ENCODE measurements at places on chromosomes 6 and 20.

DNA sequence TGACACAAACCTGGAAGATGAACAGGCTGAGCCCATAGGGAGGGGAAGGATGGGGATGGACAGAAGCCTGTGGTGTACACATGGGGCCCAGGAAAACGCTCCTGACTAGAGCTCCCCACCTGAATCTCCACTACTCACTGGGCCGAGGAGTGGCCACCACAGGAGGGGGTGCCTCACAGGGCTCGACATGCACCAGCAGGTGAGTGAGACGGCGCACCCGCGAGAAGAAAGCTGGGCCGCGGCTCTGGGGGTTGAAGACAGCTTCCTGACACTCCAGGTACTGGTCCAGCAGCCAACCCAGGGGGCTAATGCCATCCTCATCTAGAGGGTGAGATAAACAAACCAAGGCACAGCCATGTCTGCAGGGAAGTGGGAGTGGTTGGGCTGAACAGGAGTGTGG lies 10.3 kb downstream of the CUL7 start:
- no peak for DNase-seq

DNA sequence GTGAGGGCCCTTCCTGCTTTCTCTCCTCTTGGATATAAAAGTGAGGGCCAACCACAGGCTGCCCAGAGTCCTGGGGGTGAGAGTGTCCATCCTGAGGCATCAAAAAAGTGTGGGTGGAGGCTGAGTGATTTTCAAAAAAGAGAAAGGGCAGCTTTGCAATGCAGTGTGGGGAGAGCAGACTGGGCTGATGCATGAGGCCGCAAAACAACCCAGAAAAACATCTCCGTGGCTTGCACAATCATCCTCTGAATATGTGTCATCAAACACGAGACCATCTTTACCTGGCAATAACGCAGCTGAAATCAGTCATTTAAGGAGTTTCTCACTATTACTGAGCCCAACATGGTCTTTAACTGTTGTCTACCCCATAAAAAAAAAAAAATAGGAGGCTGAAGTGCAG lies 191.2 kb upstream of the SOX4 start:
- DNase-seq, result peak; percentile 6

GRCh38 chr6:53446151-53446550 lies 97.4 kb upstream of the ELOVL5 start:
- no peak for DNase-seq

GRCh38 chr6:111676383-111676782 lies 70.7 kb upstream of the TRAF3IP2 start:
- DNase-seq, result no peak

- no peak for DNase-seq
These were observed 295.9 kb upstream of the FERMT1 start for GRCh38 chr20:6418732-6419131.

GRCh38 chr20:19381947-19382346 lies 169.5 kb downstream of the SLC24A3 start:
- no peak for DNase-seq

- no peak for DNase-seq
These were observed 85.2 kb upstream of the ECI2 start for GRCh38 chr6:4220558-4220957.

DNA sequence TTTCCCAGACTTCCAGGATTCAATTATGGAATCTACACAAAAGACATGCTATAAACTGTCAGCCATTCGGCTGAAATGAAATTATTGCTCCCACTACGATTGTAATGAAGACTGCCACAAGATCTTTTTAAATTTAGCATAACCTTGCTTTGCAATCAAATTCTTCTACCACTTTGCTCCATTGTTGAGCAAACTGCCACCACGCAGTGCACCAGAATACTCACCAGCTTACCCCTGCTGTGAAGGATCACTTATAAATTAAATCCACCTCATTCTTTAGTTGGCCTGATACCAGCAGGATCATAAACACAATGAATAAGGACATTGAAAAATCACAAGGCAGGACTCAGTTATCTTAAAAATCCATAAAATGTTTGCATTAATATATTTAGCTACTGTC lies 151.8 kb upstream of the PRND start:
- DNase-seq, result no peak

DNA sequence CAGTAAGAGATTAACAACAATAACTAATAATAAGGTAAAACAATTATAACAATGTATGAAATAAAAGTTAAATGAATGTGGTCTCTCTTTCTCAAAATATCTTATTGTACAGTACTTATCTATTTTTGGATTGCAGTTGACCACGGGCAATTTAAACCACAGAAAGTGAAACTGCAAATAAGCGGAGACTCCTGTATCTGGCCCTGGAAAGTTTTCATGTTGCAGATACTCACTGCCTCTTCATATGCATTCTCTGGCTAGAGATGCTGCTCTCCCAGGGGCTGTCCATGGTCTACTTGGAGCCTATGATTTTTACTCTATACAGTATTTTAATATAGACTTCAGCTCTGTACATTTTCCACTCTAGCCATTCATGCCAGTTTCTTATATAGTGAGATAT lies 230.8 kb downstream of the FUT9 start:
- no peak for DNase-seq

DNA sequence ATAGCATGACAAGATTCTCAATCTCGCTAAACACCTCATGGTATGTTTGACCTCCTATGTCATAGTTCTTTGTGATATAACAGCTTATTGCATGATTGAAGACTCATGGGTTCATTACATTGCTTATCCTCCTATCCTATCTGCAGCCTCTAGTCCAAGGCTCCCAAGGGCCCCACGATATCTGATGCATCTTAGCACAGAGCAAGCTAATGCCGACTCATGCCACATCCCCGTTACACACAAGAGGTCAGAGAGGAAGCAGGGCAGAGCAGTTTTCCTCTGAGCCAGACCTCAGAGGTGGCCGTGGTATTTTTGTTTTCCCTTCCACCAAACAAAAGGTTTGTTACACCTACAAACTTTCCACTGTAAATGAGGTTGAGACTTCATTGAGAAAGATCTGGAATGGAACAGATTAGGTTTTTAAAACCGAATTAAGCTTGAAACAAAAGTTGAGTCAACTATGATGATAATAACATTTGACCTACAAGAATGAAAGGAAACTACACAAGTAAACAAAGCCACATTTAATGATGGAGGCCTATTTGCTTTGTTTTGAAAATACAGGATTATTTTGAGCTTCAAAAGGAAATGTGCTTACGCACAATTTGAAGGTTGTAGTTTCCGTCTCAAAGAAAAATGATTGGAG lies 133.9 kb upstream of the MYLIP start:
- no peak for DNase-seq

DNA sequence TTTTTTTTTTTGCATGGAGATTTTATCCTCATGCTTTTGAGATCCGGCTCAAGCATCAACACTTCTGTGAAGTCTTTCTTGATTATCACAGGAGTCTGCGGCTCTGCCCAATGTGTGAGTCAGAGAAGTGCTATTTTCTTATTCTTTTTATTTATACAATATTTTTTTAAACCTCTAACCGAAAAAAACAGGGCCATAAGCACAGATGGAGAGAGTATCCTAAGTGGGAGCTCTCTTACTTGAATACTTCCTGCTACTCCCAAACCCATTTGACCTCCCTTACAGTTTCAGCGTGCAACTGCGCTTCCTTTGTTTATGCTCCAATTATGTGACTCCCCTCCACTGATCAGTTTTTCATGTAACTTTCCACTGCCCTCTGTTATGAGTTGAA lies 8.7 kb upstream of the ATXN1 start:
- DNase-seq, result no peak

DNA sequence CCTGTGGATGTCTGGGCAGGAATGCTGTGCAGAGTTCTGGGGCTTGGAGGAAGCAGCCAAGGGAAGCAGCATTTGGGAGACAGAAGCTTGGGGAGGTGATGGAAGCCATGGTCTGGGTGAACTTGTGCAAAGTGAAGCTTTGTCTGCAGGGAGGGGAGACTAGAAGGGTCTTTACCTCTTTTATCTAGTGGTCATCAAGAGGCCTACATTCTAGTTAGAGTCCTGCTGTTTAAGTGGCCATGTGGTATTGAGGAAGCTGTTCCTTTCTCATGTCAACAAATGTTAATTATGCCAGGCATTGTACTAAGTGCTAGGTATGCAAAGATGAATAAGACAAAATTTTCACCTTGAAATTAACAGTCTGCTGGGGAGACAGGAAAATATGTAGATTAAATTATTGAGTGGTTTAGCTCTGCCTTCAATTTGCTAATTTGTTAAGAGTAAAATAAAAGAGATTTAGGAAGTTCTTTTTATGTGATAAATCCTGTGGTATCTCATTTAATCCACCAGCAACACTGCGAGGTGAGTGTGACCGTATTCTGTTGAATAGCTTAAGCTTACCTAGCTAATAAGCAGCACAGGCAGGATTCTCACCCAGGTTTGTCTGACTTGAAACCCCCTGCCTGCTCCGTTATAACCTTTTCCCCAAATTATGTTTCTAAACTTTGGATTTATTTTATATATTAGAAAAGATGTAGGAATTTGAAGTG lies 43.1 kb downstream of the ARID1B start:
- no peak for DNase-seq

- no peak for DNase-seq
These were observed 202.5 kb upstream of the ASCC3 start for GRCh38 chr6:101083533-101084175.

- no peak for DNase-seq
These were observed 31.8 kb downstream of the SNRNP48 start for GRCh38 chr6:7621761-7622160.

- no peak for DNase-seq
These were observed 612.3 kb downstream of the UTRN start for GRCh38 chr6:144897441-144897921.

- no peak for DNase-seq
These were observed 47.2 kb downstream of the MUC22 start for GRCh38 chr6:31057426-31058003.

DNA sequence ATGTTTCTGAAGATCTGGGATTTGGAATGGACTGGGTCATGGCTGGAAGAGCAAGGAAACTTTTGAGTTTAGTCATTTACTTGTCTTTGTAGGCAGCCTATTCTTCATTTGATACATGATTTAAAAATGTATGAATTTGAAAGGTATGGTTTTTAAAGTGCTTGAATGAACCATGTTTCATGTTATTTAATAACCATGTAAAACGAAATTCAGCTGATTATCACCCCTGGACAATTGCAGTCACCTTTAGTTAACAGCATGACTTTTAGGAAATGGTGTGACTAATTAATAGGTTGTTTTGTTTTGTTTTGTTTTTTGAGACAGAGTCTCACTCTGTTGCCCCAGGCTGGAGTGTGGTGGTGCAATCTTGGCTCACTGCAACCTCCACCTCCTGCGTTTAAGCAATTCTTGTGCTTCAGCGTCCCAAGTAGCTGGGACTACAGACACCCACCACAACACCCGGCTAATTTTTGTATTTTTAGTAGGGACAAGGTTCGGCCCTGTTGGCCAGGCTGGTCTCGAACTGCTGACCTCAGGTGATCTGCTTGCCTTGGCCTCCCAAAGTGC lies 2.1 kb downstream of the STX11 start:
- no peak for DNase-seq

- DNase-seq, result no peak
These were observed 187.5 kb upstream of the FKBP1C start for GRCh38 chr6:63023726-63024125.

GRCh38 chr6:1015825-1016224 lies 296.1 kb upstream of the FOXQ1 start:
- no peak for DNase-seq

DNA sequence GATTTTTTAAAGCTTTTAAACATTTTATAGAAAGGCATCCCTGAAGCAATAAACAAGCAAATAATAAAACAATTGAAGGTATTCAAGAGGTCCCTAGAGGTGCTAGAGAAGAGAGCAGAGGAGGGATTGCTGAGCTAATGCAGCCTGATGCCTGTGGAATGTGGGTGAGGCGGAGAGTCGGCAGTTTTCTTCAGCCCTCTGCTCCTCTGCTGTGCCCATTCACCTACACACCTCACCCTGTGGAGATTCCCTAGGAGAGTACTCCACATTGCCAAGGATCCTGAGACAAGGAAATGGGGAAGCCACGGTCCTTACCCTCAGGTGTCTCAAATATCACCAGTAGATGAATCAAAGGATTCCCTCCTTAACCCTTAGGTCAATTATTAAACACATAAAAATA lies 199.8 kb upstream of the POU3F2 start:
- DNase-seq, result no peak

DNA sequence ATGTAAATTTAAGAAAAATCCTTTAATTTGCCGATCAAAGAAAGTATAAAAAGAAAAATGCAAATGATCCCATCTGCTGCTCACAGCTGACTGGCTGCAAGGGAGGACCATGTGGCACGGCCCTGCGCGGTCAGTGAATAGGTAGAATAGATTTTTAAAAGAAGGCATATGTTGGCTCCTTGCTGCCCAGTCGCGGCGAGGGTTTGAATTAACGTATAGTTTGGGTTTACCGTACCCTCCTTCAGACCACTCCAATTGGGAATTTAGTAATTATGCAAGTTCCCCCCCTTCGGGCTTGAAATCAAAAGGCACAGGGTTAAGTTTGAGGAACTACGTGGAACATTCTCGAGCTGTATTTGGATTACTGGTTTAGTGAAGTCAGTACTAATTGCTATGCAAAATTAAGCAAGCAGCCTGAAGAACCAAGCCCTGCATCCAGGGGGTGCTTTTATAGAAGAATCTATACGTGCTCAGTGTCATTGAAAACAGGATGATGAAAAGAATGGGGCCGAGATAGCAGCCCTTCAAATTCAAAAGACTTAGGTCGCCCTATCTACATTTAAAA lies 1.1 kb upstream of the BEND3 start:
- no peak for DNase-seq

GRCh38 chr20:56833427-56833826 lies 204.3 kb downstream of the TFAP2C start:
- no peak for DNase-seq

DNA sequence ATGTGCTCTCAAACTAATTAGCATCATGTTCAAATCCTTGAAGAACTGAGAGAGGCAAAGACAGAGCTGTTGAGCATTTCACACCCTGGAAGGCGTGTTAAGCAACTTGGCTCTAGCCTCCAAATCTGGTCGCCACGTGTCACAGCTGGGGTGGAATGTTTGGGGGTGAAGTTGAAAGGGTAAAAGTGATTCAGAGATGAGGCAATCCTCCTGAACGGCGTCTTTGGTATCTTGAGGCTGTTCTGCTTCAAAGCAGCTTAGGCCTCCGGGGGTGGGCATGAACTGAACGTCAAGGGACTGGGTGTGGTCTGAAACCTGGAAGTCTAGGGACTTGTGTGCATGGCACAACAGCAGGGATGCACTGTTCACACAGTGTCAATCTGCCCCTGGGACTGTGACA lies 62.3 kb downstream of the TRAM2 start:
- no peak for DNase-seq
